ENCODE measurements at places on chromosomes 1 and 21. TPM values are rescaled to one million over a fixed set of nuclear protein-coding genes. Genes with fewer than 3 reads are reported as not detected.
A peak's percentile ranks its signal among the peaks of the same experiment; 100 is the strongest.

DNA sequence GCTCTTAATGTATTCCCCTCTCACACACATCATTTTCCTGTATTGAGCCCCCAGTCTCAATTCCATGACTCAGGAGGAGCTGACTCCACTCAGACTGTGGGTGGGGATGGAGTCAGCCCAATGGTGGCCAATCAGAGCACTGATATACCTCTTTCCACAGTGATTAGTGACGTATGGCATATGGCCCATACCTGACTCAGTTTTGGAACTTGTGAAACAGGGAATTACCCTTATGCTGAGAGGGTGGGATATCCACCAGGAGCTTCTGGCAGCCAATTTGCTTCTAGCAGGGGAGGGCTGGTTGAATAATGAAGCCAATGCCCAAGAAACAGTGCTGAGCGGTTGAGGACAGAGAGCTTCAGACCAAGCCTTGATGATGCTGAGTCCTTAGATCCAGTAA is 86.4 kb upstream of the SPATA6 start:
- DNase-seq: no peak

DNA sequence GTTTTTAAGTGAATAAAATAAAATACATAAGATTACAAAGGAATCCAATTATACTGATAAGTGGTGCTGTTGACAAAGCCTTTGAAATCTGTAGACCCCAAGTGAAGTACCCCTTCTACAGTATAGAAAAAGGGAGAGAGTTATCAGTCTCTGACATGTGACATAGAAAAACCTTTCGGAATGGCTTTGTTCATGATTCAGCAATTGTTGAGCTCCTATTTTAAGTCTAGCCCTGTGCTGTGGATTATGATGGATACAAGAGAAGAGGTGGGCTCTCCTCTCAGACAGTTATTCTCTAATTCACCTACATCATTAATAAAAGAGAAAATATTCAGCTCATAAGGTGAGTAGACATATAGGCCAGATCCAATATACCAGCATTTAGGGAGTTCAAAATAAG is 53.3 kb upstream of the ITPKB start:
- no peak for DNase-seq

DNA sequence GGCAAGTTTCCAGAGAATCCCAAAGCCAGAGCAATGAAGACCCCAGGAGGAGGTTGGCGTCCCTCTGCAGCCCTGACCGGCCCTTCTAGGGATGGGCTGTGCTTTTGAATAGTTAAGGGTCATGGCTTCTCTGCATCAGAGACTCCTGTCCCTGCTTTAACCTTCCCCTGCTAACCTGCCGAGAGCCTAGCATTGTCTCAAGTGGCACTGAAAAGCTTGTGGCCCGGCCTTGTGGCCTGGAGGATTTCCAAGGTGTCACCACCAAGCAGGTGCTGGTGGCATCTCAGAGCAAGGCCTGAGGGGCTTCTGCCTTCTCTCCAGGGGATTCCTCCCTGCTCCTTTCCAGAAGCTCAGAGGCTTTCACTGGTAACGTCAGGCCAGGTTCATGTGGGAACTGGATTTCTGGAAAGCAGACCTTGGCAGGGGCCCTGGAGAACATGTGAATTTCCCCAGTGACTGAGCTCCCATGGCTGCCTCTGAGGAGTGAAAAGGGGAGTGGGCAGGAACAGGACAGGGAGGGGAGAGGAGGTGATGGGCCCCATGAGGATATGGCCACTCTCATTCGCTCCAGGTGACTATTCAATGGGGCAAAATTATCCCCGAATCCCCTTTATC is 409.9 kb downstream of the PTPRU start:
- no peak for DNase-seq

DNA sequence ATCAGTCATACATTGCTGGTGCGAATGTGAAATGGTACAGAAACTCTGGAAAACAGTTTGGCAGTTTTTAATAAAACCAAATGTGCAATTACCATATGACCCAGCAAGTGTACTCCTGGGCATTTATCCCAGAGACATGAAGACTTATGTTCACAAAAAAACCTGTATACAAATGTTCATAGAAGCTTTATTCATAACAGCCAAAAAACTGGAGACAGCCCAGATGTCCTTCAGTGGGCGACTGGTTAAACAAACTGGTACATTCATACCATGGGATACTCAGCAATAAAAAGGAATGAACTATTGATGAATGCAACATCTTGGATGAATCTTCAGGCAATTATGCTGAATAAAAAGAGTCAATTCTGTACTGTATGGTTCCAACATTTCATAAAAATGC is 97.8 kb downstream of the DTL start:
- no peak for DNase-seq

GRCh38 chr1:244454412-244454811 is 2.7 kb upstream of the ADSS2 start:
- no peak for DNase-seq

GRCh38 chr1:58886611-58887010 is 102.8 kb upstream of the JUN start:
- no peak for DNase-seq

DNA sequence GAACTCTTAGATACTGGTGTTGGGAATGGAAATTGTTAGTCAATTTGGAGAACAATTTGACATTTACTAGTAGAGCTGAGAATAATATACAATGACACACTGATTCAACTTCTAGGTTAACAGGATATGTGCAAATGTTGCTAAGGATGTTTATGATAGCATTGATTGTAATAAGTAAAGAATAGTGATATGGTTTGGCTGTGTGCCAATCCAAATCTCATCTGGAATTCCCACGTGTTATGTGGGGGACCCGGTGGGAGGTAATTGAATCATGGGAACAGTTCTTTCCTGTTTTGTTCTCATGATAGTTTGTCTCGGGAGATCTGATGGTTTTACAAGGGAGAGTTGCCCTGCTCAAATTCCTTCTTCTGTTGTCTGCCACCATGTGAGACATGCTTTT is 302.4 kb upstream of the TMPRSS15 start:
- no peak for DNase-seq

- no peak for DNase-seq
Measured at GRCh38 chr1:226973898-226974543, 33.9 kb downstream of the COQ8A start.

- no peak for DNase-seq
Measured at GRCh38 chr1:9309991-9310390, 17.3 kb downstream of the SPSB1 start.

DNA sequence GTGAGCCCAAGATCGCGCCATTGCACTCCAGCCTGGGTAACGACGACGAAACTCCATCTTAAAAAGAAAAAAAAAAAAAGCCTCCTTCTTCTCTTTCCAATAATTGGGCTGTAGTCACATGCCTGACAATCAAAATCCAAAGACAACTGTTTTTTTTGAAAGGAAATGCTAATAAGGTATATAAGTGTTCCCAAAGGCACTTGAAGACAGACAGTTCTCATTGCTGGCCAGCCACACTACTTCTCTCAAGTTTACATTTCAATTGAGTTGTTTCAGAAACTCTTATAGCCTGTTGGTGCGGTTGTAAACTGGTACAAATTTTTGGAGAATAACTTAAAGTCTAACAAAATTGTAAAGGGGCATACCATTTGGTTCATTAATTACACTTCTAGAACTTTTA is 23.3 kb downstream of the GATAD2B start:
- DNase-seq: no peak

- no peak for DNase-seq
Measured at GRCh38 chr21:14993115-14993514, 71.7 kb downstream of the NRIP1 start.

DNA sequence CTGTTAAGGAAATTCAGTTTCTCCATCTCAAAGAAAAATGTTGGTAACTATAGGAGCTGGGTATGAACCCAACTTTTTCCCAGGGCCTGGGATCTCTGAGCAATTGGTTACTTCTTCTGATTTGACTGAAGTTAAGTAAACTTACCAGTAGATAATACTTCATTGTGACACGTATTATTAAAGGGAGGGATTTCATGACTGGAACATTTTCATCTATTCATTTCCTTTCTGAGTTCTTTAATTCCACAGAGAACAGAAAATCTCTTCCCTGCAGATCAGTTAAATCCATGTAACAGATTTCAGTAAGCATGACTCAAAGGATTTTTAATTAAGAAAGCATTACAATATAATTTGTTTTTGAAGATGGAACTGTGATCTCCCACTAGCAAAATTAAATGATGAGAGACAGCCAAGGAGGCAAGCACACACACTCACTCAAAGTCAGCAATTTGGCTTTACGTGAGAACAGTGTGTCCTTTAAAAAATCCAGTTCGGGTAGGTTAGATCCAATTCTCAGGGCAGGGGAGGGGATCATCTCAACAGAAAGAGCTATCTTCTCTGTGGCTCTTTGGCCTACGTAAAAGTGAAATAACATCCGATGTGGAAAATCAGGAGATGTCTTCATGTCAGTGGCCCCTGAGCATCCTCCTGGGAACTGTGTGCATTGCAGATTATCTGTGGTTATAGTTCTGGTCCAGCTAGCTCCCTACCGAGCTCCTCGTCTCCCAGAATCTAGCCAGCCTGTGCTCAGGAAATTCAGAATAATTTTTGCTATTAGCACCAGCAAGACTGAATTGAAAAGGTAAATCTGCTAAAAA is 10.8 kb upstream of the MYOC start:
- DNase-seq: no peak

- DNase-seq: peak; percentile 20
Measured at GRCh38 chr1:151472856-151473731, 13.8 kb upstream of the POGZ start.

- no peak for DNase-seq
Measured at GRCh38 chr1:232611834-232612233, 18.1 kb downstream of the SIPA1L2 start.

DNA sequence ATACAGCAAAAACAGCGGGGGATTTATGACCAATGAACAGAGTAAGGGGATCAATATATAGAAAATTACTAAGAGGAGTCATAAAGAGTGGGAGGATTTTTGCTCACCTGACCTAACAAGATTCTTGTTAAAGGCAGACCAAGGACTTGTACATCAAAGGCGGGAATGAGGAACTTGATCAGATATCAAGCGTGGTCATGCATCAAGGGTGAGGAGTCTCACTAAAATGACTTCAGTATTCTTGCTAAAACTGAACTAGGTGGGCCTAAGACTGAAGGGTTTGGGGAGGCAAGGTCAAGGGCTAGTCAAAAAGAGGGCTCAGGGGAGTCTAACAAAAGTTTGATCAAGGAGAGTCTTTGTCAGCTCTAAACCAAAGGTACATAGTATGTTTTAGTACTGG is 2.1 kb downstream of the MOV10 start:
- no peak for DNase-seq

GRCh38 chr1:167293057-167293456 is 72.4 kb downstream of the POU2F1 start:
- no peak for DNase-seq

DNA sequence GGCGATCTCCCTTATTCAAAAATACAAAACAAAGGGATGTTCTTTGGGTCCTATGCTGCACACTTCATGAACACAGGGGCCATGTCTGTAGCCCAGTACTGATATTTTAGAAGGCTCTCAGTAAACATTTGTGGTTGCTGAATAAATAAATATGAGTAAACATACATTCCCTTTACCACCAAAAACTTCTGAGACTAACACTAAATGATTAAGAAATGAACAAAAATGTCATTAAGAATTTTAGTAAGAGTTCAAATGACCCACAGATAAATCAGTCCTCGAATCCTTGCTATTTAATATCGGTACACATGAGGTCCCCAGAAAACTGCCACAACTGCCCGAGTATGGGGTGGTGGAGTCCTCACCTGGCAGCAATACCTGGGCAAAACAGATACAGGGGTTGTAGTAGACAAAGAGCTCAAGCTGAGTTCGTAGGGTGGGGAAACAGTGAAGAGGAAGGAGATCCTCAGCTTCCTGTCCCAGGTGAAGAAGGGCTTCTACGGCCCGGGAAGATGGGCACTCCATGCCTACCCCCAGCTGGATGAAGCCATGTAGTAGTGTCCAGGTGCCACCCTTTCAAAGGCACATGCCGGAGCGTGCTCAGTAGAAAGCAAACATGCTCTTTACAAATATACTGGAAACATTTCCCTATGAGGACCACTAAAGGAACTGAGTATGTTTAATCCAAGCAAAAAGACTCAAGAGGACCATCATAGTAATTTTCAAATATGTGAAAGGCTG is 72.6 kb upstream of the ARHGAP29 start:
- no peak for DNase-seq

GRCh38 chr1:113676524-113676923 is 82.8 kb downstream of the PHTF1 start:
- no peak for DNase-seq

GRCh38 chr1:59898927-59899326 is 27.6 kb downstream of the CYP2J2 start:
- DNase-seq: no peak

GRCh38 chr1:26237230-26237966 is 3.4 kb downstream of the CEP85 start:
- no peak for DNase-seq

GRCh38 chr1:173476197-173476664 is 904 bp upstream of the PRDX6 start:
- peak; percentile 0 for DNase-seq

GRCh38 chr1:62240651-62241370 is 46.2 kb downstream of the L1TD1 start:
- no peak for DNase-seq

CCDC28B gene
- polyA plus RNA-seq: 61.2 TPM

DMBX1 gene
- not detected for polyA plus RNA-seq

CLCNKA gene
- polyA plus RNA-seq: not detected

CADM3 gene
- not detected for polyA plus RNA-seq

PGLYRP3 gene
- polyA plus RNA-seq: not detected

LAMB3 gene
- polyA plus RNA-seq: 1.6 TPM

SH3BGR gene
- polyA plus RNA-seq: 2.2 TPM

C1orf226 gene
- not detected for polyA plus RNA-seq

VHLL gene
- polyA plus RNA-seq: not detected

AVPR1B gene
- not detected for polyA plus RNA-seq

LAD1 gene
- polyA plus RNA-seq: not detected

INTS7 gene
- 17.3 TPM for polyA plus RNA-seq

TBX19 gene
- 6.2 TPM for polyA plus RNA-seq
